ENCODE measurements at places on chromosomes 16 and 17. TPM values are rescaled to one million over a fixed set of nuclear protein-coding genes. Genes with fewer than 3 reads are reported as not detected.

THUMPD1 gene
- total RNA-seq: 74.6 TPM

CACNG3 gene
- not detected for total RNA-seq

LITAFD gene
- total RNA-seq: not detected

CCL4L2 gene
- not detected for total RNA-seq

KRTAP4-3 gene
- total RNA-seq: not detected

CARHSP1 gene
- total RNA-seq: 147 TPM

CCL17 gene
- not detected for total RNA-seq

AKAP10 gene
- 16.5 TPM for total RNA-seq

AANAT gene
- not detected for total RNA-seq

OMG gene
- 0.73 TPM for total RNA-seq

HLF gene
- under 0.01 TPM for total RNA-seq

DGKE gene
- 4.0 TPM for total RNA-seq

HID1 gene
- not detected for total RNA-seq

C17orf67 gene
- total RNA-seq: 0.73 TPM

HOXB7 gene
- 3.5 TPM for total RNA-seq

CTF1 gene
- total RNA-seq: 1.1 TPM

TERB1 gene
- total RNA-seq: not detected

CDH13 gene
- total RNA-seq: 15.1 TPM

TEKT5 gene
- total RNA-seq: not detected

MAFG gene
- total RNA-seq: 10.3 TPM

IKZF3 gene
- total RNA-seq: not detected

TMED6 gene
- 0.37 TPM for total RNA-seq

ZSCAN10 gene
- total RNA-seq: not detected

CA7 gene
- not detected for total RNA-seq

VAT1L gene
- total RNA-seq: under 0.01 TPM

NTN1 gene
- total RNA-seq: 0.37 TPM

CASKIN1 gene
- 0.73 TPM for total RNA-seq

TMEM88 gene
- 0.20 TPM for total RNA-seq

NOTUM gene
- not detected for total RNA-seq

IQCK gene
- total RNA-seq: 6.8 TPM

RCVRN gene
- not detected for total RNA-seq

TBC1D3I gene
- not detected for total RNA-seq

IRX5 gene
- 5.3 TPM for total RNA-seq

SNAI3 gene
- not detected for total RNA-seq

VTN gene
- not detected for total RNA-seq

ABI3 gene
- total RNA-seq: under 0.01 TPM

KRTAP9-2 gene
- not detected for total RNA-seq

TM4SF5 gene
- total RNA-seq: not detected

ARL5C gene
- total RNA-seq: not detected

CRK gene
- total RNA-seq: 97.6 TPM

CCT6B gene
- 0.37 TPM for total RNA-seq

TPSD1 gene
- total RNA-seq: not detected

TPSG1 gene
- total RNA-seq: not detected
